ENCODE measurements at places on chromosomes 5 and 9.

DNA sequence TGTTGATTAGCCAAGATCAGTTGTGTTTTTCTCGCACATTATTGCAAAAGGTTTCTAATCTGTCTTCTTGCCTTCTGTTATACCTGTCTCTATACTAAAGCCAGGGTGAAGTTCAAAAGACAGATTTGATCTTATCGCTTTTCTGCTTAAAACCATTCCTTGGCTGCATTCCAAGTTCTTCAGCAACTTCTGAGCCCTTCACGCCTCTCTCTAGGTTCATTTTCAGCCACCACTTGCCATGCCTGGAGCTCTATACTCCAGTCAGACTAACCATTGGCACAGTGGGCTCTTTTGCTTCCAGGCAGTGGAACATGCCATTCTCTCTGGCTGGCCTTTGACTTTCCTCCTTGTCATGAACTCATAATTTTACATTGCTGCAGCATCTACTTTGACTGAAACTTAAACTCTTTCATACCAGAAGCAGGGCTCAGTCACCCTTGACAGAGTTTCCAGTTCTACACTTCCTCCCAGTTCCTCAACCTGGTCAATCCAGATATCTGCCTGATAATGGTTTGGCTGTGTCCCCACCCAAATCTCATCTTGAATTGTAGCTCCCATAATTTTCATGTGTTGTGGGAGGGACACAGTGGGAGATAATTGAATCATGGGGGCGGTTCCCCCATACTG lies 114.4 kb downstream of the SLC12A2 start:
- DNase-seq, result no peak
- H3K4me1 ChIP-seq, result peaks cover 11% of the 10 kb centered on the region
- H3K4me3 ChIP-seq, result no peak overlapping the region
- no peaks in the 10 kb centered on the region for H3K36me3 ChIP-seq

DNA sequence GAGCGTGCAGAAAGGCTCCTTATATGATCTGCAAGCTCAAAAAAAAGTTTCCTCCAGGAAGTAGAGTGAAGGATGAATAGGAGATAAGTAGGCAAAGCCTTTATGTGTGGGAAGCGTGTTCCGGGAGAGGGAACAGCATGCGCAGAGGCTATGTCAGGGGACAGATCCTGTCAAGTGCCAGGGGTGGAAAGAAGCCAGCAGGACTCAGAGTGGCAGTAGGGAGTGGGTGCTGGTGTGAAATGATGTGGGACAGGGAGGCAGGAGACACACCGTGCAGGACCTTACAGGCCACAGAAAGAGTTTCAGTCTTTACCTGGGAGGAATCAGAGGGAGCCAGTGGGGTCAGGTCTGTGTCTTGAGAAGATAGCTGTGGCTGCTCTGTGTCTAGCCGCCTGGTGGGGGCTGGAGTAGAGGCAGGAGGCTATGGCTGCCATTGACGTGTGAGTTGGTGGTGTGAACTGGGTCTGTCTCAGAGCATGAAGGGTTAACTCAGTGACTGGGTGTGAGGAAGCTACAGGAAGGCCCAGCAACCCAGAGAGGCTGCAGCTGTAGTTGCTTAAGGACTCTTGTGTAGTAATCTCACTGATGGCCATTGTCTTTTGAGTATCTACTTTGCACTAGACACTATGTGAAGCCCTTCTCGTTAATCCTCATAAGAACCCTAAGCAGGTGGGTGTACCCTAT lies 71.3 kb downstream of the PPARGC1B start:
- DNase-seq, result no peak
- H3K36me3 ChIP-seq, result no peaks in the 10 kb centered on the region
- no peaks in the 10 kb centered on the region for H3K27me3 ChIP-seq
- no peak overlapping the region for H3K27ac ChIP-seq

DNA sequence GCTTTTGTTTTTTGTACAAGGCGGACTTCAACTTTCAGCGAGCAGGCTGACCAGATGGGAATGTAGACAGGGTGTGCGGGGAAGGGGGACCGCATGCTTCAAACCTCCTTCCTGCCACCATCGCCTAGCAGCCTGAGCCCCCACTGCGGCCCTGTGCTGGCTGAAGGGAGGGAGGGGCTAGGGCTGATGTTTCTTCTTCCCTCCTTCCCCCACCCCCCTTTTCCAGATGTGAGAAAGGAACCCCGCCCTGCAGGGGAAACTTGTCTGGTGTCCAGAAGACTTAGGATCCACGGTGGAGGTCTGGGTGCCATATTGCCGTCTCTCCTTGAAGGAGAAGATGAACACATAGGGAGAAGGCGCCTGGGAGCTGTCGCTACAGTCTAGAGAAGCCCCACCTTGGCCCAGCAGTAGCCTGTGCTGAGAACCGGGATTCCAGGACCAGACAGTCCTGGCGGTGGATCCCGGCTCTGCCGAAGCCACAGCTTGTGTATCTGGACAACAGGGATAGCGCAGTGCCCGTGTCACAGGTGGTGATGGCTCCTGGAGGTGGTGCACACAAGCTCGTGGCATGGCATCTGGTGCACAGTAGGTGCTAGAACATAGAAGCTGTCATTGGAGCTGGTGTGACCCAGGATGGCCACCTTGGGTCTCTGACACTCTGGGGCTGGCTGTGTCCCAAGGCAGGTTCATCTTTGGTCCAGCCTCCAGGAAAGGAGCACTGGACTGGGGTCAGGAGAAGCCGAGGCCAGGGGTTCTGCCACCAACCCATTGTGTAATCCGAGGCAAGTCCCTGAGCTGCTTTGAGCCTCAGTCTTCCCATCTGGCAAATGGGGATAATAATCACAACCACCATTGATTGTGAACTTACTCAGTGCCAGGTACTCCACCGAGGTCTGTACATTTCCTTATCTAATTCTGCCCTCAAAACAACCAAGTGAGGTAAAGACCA lies 205.6 kb downstream of the C9orf50 start:
- H3K4me3 ChIP-seq, result no peak overlapping the region
- peak overlapping the region; percentile 99 for H3K27ac ChIP-seq
- H3K27me3 ChIP-seq, result no peaks in the 10 kb centered on the region

- no peak overlapping the region for H3K27ac ChIP-seq
- no peaks in the 10 kb centered on the region for H3K27me3 ChIP-seq
- no peak for DNase-seq
- no peak overlapping the region for H3K4me3 ChIP-seq
- no peaks in the 10 kb centered on the region for H3K36me3 ChIP-seq
Observed at GRCh38 chr5:74196233-74196632, 444.3 kb downstream of the ENC1 start.

DNA sequence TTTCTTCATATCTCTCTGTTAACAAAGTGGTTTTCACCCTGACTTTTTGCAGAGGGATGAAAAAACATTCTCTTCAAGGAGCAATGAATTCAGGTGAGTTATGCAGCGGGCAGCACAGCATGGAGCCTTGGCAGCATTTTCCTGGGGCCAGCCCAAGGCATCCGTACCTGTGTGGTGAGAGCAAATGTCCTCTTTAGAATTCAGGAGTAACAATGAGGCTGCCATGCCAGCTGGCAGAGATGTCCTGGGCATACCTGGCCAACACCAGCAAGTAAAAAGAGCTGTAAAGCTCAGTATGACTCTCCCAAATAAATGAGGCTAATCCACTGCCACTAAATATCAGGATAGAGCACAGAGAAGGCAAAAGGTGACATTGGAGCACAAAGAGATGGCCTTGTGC lies 277.6 kb upstream of the TRPC7 start:
- no peaks in the 10 kb centered on the region for H3K27me3 ChIP-seq
- H3K4me3 ChIP-seq, result no peak overlapping the region
- H3K4me1 ChIP-seq, result no peaks in the 10 kb centered on the region
- DNase-seq, result no peak
- H3K27ac ChIP-seq, result no peak overlapping the region

GRCh38 chr5:9604416-9604815 lies 25.7 kb downstream of the TAS2R1 start:
- H3K27ac ChIP-seq, result no peak overlapping the region
- H3K4me3 ChIP-seq, result no peak overlapping the region
- no peak for DNase-seq
- no peaks in the 10 kb centered on the region for H3K36me3 ChIP-seq
- H3K4me1 ChIP-seq, result no peaks in the 10 kb centered on the region

DNA sequence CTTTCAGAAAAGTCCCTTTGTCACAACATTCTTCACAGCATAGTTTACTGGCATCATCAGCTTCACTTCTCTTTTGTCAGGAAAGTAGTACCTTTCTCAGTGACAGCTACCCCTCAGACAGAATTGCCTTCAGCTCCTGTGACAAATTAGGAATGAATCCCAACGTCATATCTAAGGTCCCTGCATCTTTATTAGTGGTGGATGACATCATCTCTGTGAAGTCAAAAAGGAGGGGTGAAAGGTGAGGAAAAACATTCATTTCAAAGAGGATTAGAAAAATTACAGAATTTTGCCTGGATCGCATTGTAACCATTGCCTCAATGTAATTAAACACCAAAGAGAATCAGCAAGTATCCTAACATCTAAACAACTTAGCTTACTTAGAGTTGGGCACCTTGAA lies 7.9 kb upstream of the INSL6 start:
- no peak overlapping the region for H3K4me3 ChIP-seq
- no peak overlapping the region for H3K27ac ChIP-seq
- H3K27me3 ChIP-seq, result no peaks in the 10 kb centered on the region
- no peak for DNase-seq
- no peaks in the 10 kb centered on the region for H3K4me1 ChIP-seq

DNA sequence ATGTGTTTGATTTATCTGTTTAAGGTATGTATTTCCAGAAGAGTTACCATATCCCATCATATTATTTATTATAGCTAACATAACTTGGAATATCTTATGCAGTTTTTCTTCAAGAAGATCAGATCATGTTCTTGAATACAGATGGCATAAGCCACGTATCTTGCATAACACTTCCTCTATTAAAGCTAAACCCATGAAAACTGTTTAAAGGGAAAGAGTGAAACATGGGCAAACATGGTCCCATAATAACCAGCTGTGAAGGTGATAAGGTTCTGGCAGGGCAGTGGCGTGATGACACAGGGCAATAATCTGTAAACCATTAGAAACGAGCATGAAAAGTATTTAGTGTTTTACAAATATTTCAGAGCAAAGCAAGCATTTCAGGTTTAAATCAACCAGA lies 34.2 kb downstream of the EFNA5 start:
- H3K4me3 ChIP-seq, result no peak overlapping the region
- H3K27ac ChIP-seq, result no peak overlapping the region
- no peaks in the 10 kb centered on the region for H3K27me3 ChIP-seq
- H3K4me1 ChIP-seq, result no peaks in the 10 kb centered on the region
- DNase-seq, result no peak

GRCh38 chr9:130158001-130158400 lies 14.2 kb upstream of the NCS1 start:
- H3K27ac ChIP-seq, result no peak overlapping the region
- H3K4me3 ChIP-seq, result no peak overlapping the region
- H3K4me1 ChIP-seq, result no peaks in the 10 kb centered on the region
- H3K36me3 ChIP-seq, result no peaks in the 10 kb centered on the region
- no peak for DNase-seq
- H3K27me3 ChIP-seq, result no peaks in the 10 kb centered on the region

DNA sequence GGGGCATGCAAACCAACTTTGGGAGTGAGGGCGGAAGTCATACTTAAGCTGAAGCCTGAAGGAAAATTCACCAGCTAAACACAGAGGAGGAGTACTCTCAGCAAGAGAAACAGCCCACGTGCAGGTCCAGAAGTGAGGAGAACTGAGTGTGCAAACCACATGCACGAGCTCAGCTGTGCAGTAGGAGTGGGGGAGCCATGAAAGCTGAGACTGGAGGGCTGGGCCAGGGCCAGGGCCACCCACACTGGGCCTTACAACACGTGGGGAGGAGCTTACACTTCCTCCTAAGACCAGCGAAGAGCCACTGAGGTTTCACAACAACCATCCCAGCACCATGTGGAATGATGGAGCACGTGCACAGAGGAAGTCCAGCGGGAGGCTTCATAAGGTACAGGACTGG lies 9.3 kb upstream of the WWC1 start:
- DNase-seq, result peak; percentile 86
- H3K4me1 ChIP-seq, result no peaks in the 10 kb centered on the region
- no peaks in the 10 kb centered on the region for H3K36me3 ChIP-seq
- H3K4me3 ChIP-seq, result no peak overlapping the region

GRCh38 chr5:41363343-41363986 lies 146.9 kb downstream of the PLCXD3 start:
- H3K27ac ChIP-seq, result no peak overlapping the region
- no peaks in the 10 kb centered on the region for H3K36me3 ChIP-seq
- no peak for DNase-seq
- no peak overlapping the region for H3K4me3 ChIP-seq

- no peak overlapping the region for H3K27ac ChIP-seq
- no peak overlapping the region for H3K4me3 ChIP-seq
- no peaks in the 10 kb centered on the region for H3K4me1 ChIP-seq
- no peak for DNase-seq
- no peaks in the 10 kb centered on the region for H3K27me3 ChIP-seq
- H3K36me3 ChIP-seq, result no peaks in the 10 kb centered on the region
Observed at GRCh38 chr9:91727316-91727861, 222.6 kb downstream of the ROR2 start.

DNA sequence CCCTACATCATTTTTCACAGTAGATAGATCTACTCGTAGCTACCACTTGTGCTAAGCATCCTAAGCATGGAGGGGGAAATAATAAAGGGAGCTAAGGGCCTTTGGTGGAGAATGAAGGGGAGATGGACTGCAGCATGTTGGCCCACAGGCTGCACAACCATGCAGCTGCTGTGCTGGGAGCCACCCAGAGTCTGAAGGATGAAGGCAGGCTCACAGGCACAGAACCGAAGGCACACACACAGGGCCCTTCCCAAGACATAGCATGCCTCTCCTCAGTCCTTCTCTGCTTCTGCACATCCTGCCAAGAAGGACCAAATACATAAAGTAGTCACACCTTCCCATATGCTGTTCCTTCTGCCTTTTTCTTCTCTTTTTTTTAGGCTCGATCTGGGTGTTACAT lies 6.6 kb downstream of the FAM193B start:
- DNase-seq, result no peak
- H3K36me3 ChIP-seq, result peaks cover 4% of the 10 kb centered on the region
- H3K4me3 ChIP-seq, result no peak overlapping the region
- no peaks in the 10 kb centered on the region for H3K27me3 ChIP-seq

GRCh38 chr5:96256795-96257470 lies 176.1 kb downstream of the PCSK1 start:
- H3K27ac ChIP-seq, result no peak overlapping the region
- no peaks in the 10 kb centered on the region for H3K4me1 ChIP-seq
- no peaks in the 10 kb centered on the region for H3K36me3 ChIP-seq
- no peak for DNase-seq

- DNase-seq, result no peak
- H3K36me3 ChIP-seq, result peaks cover 3% of the 10 kb centered on the region
- no peaks in the 10 kb centered on the region for H3K27me3 ChIP-seq
- H3K4me1 ChIP-seq, result peaks cover 11% of the 10 kb centered on the region
Observed at GRCh38 chr9:112288029-112288428, 45.4 kb downstream of the PTBP3 start.

DNA sequence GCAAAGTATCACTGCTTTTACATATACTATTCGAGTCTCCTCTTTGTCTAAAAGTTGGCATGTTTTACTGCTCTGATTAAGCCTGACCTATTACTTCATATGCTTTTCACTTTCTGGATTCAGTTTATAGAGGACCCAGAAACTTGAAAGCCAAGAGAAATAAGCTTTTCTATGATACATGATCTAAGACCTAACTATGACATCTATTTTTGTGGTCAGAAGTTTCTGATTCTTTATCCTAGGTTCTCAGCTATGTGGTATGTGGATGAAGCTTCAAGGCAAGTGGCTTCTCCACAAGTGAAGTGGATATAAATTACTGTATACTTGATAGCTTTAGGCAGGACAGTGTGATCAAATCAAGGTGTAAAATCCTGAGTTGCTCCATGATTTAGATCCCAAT lies 6.3 kb downstream of the EDIL3 start:
- H3K36me3 ChIP-seq, result no peaks in the 10 kb centered on the region
- H3K4me1 ChIP-seq, result peaks cover 11% of the 10 kb centered on the region
- H3K4me3 ChIP-seq, result no peak overlapping the region
- no peak overlapping the region for H3K27ac ChIP-seq
- H3K27me3 ChIP-seq, result peaks cover 5% of the 10 kb centered on the region
- DNase-seq, result no peak
